ENCODE measurements at places on chromosomes 16 and 17.

DNA sequence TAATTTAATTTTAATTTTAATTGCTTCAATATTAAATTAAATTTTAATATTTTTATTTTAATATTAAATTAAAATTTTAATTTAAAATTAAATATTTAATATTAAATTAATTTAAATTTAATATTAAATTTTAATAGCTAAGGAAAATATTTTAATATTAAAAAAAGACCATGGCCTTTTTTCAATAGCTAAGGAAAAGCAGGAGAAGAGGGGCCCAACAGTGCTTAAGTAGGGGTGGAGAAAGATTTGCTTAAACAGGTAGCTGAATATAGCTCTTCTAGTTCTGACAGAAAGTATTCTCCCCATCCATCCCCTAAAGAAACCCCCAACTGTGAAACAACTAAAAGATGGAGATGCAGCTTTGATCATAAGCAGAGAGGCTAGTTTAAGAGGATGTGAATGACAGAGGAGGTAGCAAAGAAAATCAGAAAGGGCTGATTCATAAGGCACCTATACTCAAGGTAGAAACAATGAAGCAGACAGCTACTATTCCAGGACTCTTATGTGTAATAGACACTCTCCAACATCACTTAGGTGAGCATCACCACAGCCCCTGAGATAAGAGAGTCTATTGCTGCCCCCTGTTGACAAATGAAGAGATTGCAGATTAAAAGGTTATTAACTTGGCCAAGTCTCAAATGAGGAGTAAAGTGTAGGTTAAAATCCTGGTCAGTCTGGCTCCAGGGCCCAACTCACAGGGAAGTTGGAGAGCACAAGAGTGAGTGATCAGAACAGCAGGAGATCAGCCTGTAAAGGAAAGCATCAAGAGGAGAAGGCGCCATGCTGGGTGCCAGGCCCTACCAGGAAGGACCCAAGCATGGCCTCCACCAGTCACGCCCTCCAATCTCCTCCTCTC, 7.8 kb upstream of the RNASEK start:
- no peak for DNase-seq

DNA sequence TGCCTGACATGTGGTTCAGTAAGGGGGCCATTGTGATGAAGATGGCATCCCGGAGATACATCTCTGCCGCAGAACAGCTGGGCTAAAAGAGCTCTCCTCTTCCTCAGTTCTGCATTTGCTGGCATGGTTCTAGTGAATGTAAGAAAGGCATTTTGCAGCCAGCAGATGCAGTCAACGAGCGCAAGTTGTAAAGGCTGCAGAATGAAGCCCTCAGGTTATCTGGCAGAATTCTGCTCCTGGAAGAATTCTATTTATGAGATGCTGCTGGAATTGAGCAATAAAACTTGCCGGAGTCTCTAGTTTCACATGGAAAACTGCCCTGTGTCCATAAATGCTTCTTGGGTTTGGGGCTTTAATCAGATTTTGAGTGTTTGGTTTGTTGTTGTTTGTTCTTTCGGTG, 176.8 kb upstream of the HSBP1 start:
- DNase-seq = no peak

DNA sequence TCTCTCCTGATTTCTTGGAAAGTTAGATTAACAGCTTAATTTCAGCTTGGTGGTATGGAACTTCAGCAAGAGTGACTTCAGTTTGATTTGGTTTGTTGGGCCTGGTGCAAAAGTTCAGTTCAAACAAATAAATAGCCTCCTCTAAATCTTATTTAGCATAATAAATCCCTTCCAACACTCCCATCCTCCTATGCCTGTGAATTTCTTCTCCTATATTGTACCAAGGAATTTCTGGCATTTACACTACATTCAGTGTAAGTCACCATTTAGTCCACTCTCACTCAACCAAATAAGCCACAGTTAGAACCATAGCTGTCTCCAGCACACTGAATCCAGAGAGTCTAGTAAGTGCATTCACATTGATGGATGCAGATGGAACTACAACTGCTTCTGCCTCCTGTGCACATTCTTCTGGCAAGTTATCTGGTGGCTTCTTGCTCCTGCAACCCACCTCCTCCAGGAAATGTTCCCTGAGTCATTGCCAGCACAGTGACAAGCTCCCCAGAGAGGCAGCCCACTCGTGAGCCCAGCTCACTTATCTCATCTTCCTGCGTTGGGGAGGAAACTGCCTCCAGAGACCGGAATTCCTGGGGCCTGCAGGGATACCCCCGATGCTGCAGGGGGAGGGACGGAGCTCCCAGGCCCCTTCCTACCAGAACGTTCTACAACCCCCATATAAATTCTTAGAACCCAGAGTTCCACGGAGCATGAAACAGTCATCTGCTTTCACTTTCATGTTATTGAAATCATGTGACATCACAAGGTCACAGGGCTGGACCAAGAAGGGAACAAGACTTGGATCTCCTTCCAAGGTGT, 318.3 kb downstream of the PHKB start:
- DNase-seq = no peak

- DNase-seq = peak; percentile 60
Observed at GRCh38 chr17:58691701-58692238, at the start of gene TEX14. Gene TEX14, minus strand, starts transcription at chr17:58692045. Its CDS starts 40,044 bp downstream, at chr17:58652001.

DNA sequence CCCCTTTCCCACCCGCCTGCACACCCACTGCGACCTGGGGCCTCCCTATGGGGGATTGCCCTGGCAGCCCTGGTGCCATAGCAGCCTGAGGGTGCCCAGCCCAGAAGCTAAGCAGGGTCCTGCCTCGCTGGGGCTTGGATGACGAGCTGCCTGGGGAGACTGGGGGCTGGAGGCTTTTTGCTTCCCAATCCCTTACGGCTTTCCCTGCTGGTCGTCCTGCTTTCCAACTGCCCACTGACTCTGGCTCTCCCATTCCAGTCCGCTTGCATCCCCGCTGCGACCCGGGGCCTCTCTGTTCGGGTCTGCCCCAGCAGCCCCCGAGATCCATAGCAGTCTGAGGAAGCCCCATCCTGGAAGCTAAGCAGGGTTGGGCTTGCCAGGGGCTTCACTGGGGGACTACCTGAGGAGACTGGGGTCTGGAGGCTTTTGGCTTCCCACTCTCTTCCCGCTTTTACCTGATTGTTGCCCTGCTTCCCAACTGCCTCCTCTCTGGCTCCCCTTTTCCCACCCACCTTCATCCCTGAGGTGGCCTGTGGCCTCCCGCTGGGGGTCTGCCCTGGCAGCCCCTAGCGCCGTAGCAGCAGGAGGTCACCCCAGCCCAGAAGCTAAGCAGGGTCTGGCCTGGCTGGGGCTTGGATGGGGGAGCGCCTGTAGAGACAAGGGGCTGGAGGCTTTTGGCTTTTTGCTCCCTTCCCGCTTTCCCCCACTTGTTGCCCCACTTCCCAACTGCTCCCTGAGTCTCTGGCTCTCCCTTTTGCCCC, 2292.8 kb downstream of the TP53TG3F start:
- DNase-seq = no peak

DNA sequence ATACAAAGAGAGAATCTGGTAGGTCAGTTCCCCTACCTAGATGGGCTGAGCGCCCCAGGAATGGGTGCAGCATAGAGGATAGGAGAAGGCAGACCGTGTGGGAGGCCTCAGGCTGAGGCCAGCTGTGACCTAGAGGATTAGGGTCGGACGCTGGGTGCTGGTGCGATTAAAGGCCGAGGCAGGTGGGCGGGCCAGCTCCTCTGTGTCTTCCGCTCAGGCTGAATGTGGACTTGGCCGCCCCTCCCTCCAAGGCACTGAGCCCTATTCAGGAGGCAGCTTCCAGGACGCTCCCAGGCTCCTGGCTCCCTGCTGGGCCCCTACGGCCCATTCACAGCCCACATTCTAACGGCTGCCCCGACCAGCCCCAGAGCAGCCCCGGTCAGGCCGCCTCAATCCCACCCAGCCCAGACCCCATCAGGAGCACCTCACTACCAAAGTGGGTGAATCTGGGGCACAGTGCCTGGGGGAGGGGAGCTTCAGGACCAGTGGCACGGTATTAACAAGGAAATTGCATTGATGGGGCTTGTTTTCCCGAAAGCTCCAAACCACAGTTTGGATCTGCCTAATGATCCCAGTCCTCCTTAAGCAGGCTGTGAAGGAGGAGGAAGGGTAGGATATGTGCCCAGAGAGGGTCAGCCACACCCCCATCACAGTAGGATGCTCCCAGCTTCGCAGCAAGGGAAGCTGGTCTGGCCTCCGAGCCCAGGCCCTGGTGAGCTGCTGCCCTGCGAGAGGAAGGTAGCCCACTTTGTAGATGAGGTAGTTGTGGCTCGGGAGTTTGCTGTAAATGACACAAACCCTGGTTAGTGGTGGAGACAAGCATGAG, 14.5 kb downstream of the RHBDL3 start:
- no peak for DNase-seq

GRCh38 chr17:63345611-63346010, 100.5 kb downstream of the CYB561 start:
- DNase-seq = no peak

DNA sequence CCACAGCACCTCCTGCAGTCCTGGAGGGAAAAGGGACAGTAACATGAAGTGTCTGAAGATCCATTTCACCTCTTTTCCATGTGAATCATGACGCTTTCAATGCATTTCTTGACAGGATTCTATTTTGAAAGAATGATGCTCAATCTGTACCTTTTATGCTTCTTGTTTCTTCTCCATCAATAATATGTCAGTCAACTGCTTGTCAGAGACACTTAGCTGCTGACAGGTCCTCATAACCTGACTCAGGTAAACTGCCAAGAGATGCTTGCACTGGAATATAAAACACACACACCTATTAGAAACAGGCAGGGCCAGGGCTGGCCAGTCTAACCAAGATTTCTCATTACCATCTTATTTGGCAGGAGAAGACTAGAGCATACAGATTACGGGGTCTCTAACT, 21.6 kb downstream of the ZSWIM7 start:
- no peak for DNase-seq

GRCh38 chr17:81044764-81045589, 10.0 kb downstream of the BAIAP2 start:
- peak; percentile 90 for DNase-seq

DNA sequence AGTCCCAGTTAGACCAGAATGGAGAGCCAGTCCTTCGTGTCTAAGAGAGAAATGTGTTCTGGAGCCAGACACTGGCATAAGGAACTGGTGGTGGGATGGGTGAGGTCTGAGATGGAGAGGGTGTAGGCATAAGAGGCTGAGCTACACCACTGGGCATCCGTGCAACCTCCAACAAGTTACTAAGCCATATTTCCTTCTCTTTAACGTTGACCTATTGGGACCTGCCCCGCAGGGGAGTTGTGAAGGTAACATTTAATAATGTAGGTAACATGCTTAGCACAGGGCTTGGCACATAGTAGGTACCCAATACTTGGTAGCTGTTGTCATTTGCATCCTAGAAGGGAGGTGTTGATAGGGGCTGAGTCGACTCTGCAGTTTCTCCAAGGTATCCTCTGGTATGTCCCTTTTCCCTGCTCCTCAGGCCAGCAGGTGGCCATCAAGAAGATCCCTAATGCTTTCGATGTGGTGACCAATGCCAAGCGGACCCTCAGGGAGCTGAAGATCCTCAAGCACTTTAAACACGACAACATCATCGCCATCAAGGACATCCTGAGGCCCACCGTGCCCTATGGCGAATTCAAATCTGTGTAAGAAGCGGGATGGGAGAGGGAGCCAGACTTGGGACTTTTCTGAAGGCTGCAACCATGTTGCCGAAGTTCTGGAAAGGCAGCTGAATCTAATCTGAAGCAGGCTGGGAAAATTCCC, 1.2 kb downstream of the MAPK7 start:
- DNase-seq = no peak

GRCh38 chr16:52488837-52489289, 58.1 kb downstream of the TOX3 start:
- DNase-seq = no peak
